ENCODE measurements at places on chromosomes 5 and 9. TPM values are rescaled to one million over a fixed set of nuclear protein-coding genes. Genes with fewer than 3 reads are reported as not detected.

The LCN6 gene
- not detected for total RNA-seq

The NDST1 gene
- total RNA-seq, result 154 TPM

The SLC44A1 gene
- total RNA-seq, result 53.5 TPM

The TEX10 gene
- total RNA-seq, result 38.6 TPM

The RELL2 gene
- 6.7 TPM for total RNA-seq

The SLC46A2 gene
- total RNA-seq, result not detected

The SAXO1 gene
- total RNA-seq, result 0.22 TPM

The NEUROG1 gene
- not detected for total RNA-seq

The PCDHAC1 gene
- total RNA-seq, result 7.7 TPM

The ISL1 gene
- 9.7 TPM for total RNA-seq

The MEF2C gene
- 2.6 TPM for total RNA-seq

The MEGF10 gene
- total RNA-seq, result 12.5 TPM

The MAMDC4 gene
- total RNA-seq, result 40.0 TPM

The GABRA6 gene
- not detected for total RNA-seq

The FGF1 gene
- total RNA-seq, result not detected

The CCDC127 gene
- 8.8 TPM for total RNA-seq

The OR1Q1 gene
- total RNA-seq, result not detected

The FBXL7 gene
- total RNA-seq, result 14.8 TPM

The HAND1 gene
- total RNA-seq, result 0.44 TPM

The MARCHF11 gene
- not detected for total RNA-seq

The HTR4 gene
- not detected for total RNA-seq

The TAF11L8 gene
- not detected for total RNA-seq

The PHF24 gene
- total RNA-seq, result 0.29 TPM

The EIF4E1B gene
- not detected for total RNA-seq

The EQTN gene
- total RNA-seq, result 1.1 TPM

The MYO10 gene
- total RNA-seq, result 88.0 TPM

The ENHO gene
- total RNA-seq, result 4.5 TPM

The APBA1 gene
- 1.9 TPM for total RNA-seq

The STING1 gene
- not detected for total RNA-seq

The LCN9 gene
- 0.57 TPM for total RNA-seq

The PRLR gene
- 5.7 TPM for total RNA-seq

The CCDC192 gene
- 0.60 TPM for total RNA-seq

Measured in progenitor cell of endocrine pancreas (in vitro differentiated cells).